ENCODE measurements at places on chromosomes 6 and 20. TPM values are rescaled to one million over a fixed set of nuclear protein-coding genes. Genes with fewer than 3 reads are reported as not detected.

- peaks cover 2% of the 10 kb centered on the region for H3K36me3 ChIP-seq
- peaks cover 11% of the 10 kb centered on the region for H3K27me3 ChIP-seq
- no peak overlapping the region for H3K4me3 ChIP-seq
Measured at GRCh38 chr6:155121294-155121693, 126.2 kb downstream of the TIAM2 start.

- H3K4me1 ChIP-seq, result peaks cover 12% of the 10 kb centered on the region
- no peak for DNase-seq
- H3K36me3 ChIP-seq, result no peaks in the 10 kb centered on the region
Measured at GRCh38 chr20:9243986-9244385, 175.1 kb downstream of the PLCB4 start.

DNA sequence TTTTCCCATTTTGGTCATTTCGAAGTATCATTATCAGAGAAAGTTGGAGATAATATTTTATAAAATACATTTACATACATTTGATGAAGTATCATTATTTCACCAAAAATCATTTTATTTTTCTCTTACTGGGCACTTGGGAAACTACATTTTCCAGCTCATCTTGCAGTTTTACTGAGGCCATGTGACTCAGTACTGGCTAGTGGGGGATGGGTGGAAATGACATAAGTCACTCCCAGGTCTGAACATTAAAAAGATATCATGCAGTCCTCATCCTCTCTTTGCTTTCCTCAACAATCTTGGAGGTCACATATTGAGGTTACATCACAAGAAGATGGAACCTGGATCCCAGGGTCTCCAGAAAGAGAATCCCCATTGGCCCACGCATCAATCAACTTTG, 84.1 kb downstream of the CD24 start:
- H3K27me3 ChIP-seq, result no peaks in the 10 kb centered on the region
- H3K36me3 ChIP-seq, result peaks cover 2% of the 10 kb centered on the region
- H3K4me1 ChIP-seq, result peaks cover 44% of the 10 kb centered on the region
- no peak for DNase-seq

FRS3 gene
- total RNA-seq, result 6.3 TPM

ZSCAN31 gene
- total RNA-seq, result 4.7 TPM
